ENCODE measurements at places on chromosomes 6 and 20.

GRCh38 chr20:62359043-62359490 lies 8.0 kb downstream of the LAMA5 start:
- no peak for DNase-seq

DNA sequence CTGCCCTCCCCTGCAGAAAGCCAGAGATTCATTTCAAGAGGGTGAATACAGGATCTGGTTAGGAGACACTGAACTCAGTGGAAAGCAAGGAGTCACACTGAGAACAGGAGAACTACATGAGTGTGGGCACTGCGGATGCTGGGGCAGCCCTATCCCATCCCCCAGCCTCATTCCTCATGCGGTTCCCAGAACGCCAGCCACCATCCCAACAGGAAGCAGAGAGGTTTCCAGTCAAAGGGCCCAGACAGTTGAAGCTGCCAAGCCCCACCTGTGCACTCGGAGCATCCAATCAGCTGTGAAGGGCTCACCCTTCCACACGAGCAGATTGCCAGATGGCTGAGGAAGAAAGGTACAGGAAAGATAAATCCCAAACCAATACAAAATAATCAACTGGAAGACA lies 50.7 kb upstream of the PRND start:
- DNase-seq, result no peak

DNA sequence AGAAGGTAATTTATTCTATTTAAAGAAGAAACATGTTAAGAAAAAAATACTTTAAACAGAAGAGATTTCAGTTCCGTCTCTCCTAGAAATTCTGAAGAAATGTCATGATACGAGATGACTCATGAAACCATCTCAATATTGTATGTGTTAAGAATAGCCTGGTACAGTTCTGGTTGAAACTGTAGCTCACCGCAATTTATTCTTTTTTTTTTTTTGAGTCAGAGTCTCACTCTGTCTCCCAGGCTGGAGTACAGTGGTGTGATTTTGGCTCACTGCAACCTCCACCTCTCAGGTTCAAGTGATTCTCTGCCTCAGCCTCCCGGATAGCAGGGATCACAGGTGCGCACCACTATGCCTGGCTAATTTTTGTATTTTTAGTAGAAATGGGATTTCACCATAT lies 103.3 kb downstream of the ARHGAP18 start:
- DNase-seq, result no peak

DNA sequence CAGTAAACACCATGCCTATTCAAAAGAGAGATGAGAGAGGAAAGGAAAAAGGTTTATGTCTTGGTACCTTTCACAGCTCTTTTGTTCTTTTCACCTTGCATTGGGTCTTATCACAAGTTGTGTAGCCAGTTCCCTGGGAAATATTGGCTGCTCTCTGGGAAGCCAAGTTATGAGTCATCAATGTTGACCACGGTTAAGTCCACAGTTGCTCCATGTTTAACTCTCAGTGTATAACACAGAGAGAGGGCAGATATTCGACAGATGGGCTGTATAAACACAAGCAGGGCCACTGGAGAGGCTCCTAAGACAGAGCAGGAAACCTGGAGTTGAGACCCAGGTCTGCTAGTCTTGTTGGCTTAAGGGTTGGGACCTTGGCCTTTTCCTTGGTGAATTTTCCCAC lies 718.6 kb downstream of the QKI start:
- DNase-seq, result no peak

DNA sequence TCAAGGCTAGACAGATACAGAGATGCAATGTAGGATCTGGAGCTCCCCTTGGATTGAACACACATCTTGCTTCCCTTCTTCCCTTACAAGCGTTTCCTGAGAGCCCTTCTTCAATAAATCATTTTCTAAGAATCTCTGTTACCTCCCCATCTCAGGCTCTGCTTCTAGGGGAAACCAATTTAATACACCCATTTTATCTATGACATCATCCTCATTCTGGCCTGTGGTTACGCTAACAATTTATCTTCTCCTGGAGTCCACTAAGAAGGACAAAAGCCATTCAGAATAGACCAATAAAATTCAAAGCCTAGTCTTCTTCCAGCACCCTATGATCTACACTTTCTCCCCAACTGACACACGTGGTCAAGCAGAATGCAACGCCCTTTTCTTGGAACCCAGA lies 390.1 kb downstream of the PLCB1 start:
- DNase-seq, result no peak

GRCh38 chr20:49769048-49769581 lies 43.5 kb upstream of the SLC9A8 start:
- DNase-seq, result no peak

DNA sequence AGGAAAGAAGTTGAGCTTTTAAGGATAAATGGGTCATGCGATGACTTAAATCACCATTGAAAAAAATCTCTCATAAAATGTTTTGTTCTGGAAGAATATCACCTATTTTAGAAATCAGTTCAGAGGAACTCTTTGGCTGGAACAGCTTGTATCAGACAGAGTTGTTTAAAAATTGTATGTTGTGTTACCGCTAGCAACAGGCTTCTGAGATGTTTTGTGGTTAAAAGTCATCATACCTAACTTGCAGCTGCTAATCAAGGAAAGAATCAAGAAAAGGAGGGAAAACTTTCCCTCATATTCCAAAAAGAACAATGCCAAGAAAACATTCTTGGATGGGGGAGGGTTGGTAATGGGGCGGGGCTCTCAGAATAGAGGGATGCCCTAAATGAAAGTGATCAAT lies 220.7 kb upstream of the CITED2 start:
- DNase-seq, result no peak

GRCh38 chr6:161465403-161465802 lies 191.5 kb upstream of the AGPAT4 start:
- DNase-seq, result no peak

DNA sequence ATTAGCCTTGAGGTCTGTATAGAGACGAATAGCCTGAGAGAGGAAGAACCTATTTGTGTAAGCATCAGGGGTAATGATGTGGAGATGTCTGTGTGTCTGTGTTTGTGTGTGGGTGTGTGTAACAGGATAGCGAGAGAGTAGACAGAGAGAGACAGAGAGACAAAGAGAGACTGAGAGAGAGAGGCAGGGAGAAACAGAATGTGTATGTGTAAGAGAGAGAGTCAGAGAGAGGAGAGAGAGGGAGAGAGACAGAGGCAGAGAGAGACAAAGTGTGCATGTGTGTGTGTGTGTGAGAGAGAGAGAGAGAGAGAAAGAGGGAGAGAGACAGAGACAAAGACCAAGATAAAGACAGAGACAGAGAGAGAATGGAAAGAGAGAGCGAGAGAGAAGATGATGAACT lies 396.1 kb downstream of the PAX1 start:
- no peak for DNase-seq

DNA sequence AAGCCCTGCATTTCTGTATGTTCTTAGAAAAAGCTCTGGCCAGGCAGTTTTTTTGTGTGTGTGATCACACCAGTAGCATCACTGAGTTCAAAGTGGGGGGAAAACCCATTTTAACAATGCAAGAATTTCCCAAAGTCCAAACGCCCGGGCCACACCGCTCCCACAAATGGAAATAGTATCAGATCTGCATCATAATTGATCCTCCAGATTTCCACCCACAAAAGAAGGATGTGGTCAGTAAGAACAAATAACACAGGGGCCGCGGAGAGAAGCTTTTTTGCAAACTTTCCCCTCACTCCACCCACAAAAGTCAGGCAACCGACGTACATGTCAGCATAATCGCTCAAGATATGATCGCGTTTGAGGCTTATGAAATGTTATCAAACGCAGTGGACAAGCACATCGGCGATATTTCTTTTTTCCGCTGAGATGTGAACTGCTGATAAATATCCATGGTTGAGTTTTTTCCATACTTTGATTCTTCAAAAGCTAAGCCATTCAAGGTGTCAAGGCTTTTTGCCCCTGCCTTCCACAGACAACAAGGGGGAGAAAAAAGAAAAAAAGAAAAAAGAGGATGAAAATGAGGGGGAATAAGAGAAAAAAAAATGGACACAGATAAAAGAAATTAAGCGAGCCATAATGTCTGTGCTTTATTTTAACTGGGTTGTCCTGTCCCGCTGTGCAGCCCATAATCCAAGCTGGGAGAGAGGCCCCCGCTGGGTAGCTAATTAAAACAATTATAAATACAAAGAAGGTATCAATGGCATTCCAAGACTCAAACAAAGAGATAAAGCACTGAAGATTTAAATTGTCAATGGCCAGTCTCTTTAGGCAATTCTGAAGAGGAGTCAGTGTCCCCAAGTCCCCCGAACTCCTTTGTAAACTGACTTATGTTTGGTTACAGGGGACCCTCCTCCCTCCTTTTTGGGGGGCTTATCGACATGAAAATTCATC lies 143.5 kb downstream of the ZFP64 start:
- no peak for DNase-seq

- no peak for DNase-seq
Observed at GRCh38 chr20:12928358-12928754, 80.4 kb upstream of the SPTLC3 start.

- DNase-seq, result no peak
Observed at GRCh38 chr20:63808145-63808724, 22.8 kb downstream of the ZBTB46 start.

GRCh38 chr20:63497946-63498935 lies 642 bp downstream of the EEF1A2 start:
- DNase-seq, result no peak

- no peak for DNase-seq
Observed at GRCh38 chr6:41291717-41292116, 5.2 kb upstream of the TREM1 start.

- no peak for DNase-seq
Observed at GRCh38 chr6:39998126-39998525, 63.9 kb upstream of the MOCS1 start.

GRCh38 chr20:62482146-62482809 lies 6.5 kb upstream of the GATA5 start:
- DNase-seq, result no peak

DNA sequence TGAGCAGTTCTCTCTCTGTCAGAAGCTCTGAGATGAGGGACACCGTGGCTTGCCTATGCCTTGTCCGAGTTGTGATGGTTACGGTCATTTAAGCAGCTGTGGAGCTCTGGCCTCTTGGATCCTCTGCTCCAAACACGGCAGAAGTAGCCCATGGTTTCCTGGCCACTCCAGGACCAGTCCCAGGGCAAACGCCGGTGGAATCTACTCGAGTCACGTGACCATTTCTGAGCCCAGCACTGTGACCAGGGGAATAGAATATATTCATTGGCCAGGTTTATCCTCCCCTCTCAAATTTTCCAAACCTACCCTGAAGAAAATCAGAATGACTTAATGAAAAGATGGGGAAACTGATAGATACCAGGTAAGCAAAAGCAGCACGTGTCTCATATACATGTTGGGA lies 152.8 kb downstream of the TTLL2 start:
- no peak for DNase-seq

- no peak for DNase-seq
Observed at GRCh38 chr6:125839471-125839870, 48.7 kb downstream of the NCOA7 start.

DNA sequence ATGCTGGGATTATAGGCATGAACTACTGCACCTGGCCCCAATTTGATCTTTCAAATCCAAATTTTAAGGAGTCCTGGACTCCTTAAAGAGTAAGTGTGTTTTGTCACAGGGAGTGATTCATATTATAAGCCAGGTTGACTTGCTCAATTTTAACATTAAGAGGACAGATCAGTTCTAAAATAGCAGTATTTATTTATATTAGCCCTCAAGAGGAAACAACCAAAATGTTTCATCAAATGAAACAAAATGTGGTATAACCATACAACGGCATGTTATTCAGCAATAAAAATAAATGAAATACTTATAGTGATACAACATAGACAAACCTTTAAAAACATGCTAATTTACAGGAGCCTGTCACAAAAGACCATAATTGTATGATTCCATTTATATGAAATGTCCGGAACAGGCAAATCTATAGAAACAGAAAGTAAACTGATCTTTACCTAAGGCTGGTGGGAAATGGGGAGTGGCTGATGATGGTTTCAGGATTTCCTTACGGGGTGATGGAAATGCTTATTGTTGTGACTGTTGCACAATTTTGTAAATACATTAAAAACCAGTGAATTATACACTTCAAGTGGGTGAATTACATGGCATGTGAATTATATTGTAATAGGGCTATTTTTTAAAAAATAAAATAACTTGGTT lies 637.4 kb downstream of the MMUT start:
- no peak for DNase-seq

GRCh38 chr6:14082771-14083170 lies 34.8 kb upstream of the CD83 start:
- no peak for DNase-seq

DNA sequence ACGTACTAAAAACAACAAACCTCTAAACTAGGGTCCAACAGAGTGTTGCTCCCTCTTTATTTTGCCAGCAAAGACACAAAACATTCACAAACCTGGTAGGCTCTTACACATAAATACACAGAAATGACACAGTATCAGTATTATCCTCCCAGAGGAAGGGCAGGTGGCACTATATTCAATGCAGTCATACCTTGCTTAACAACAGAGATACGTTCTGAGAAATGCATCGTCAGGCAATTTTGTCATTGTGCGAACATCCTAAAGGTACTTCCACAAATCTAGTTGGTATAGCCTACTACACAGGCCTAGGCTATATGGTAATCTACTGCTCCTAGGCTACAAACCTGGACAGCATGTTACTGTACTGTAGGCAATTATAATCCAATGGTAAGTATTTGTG lies 9.6 kb downstream of the ZBTB2 start:
- DNase-seq, result no peak

- DNase-seq, result no peak
Observed at GRCh38 chr6:150987371-150987828, 121.9 kb downstream of the MTHFD1L start.

DNA sequence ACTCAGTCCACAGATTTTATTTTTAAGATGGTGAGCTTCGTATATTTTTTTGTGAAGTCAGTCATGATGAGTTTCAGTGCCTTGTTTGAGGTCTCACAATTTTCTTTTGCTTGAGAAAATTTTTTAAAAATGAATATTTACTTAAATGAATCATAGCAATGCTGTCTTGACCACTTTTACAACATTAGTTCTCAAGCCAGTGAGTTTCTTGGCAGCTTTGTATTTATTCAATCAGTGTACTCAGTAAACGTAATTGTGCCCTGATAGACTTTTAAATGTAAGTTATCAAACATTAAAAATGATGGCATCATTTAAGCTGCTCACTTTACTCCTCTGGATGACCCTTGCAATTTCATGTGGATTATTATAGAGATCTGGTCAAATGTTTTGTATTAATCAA lies 261.4 kb downstream of the KHDC1L start:
- DNase-seq, result no peak

- no peak for DNase-seq
Observed at GRCh38 chr6:105620878-105621277, 218.0 kb upstream of the PREP start.

- DNase-seq, result no peak
Observed at GRCh38 chr20:433300-433975, 25.3 kb downstream of the RBCK1 start.

DNA sequence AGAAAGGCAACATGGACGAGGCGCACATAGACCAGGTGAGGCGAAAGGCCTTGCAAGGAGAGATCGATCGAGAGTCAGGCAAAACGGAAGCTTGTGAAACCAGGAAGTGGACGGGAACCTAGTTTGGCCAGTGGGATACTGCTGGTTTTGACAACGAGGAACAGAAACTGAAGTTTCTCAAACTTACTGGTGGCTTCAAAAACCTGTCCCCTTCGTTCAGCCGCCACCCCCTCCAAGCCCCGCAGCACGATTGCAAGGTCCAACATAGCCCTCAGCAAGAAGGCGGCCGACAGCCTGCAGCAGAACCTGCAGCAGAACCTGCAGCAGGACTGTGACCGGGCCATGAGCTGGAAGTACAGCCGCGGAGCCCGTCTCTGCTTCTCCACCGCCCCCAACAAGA lies 238.0 kb downstream of the KHDC1L start:
- no peak for DNase-seq

GRCh38 chr6:137488150-137489045 lies 5.8 kb downstream of the OLIG3 start:
- no peak for DNase-seq

- DNase-seq, result no peak
Observed at GRCh38 chr6:109912952-109913351, 65.2 kb upstream of the GPR6 start.

All from GM04504 (cell line).